Cortex of kidney (tissue), 1 donor: ENCODE measurements at places on chromosomes 2 and 18.

DNA sequence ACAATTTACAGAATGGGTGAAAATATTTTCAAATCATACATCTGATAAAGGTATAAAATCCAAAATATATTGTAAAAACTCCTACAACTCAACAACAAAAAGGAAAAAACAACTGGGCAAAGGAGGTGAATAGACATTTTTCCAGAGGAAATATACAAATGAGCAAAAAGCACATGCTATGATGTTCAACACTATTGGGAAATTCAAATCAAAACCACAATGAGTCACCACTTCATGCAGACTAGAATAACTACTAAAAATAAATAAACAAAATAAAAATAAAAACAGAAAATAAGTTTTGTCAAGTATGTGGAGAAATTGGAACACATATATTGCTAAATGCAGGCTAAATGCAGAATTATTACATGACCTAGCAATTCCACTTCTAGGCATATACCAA, 120.9 kb downstream of the FSIP2 start:
- no peak for DNase-seq

- DNase-seq = no peak
Measured at GRCh38 chr2:150485871-150486538, 1.5 kb downstream of the RND3 start.

- no peak for DNase-seq
Measured at GRCh38 chr2:74736589-74736988, 82.5 kb downstream of the SEMA4F start.

DNA sequence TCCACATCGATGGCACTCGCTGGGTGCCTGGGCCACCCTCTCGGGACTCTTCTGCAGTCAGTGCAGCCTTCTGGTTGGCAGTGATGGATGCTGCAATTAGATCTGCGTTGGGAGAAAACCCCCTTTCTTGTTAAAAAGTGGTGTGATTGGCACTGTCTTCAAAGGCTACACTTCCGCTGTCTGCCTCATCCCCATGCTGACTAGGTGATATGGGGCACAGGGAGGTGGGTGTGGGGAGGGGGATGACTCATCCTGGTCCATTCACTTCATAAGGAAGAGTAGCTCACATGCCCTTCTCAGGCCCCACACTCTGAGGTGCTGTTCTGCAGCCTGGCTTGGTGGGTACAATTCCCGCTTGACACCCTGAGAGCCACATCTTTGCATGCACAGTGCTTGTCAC, 77.4 kb downstream of the THNSL2 start:
- no peak for DNase-seq

DNA sequence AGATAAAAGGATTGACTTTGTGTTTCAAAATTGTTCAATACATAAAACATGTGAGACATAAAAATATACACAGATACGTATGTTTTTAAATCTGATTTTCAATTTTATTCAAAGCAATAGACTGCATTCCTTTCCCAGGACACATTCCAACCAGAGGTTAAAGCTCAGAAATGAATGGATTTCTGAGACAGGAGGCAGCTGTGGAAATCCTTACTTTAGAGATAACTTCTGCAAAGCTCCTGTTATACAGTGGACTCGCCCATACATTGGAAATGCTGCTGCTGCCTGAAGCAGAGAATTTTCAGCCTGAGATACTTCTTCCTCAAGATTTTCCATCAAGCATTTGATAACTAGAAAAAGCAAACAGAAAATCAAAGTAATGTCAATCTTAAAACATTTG, 43.8 kb downstream of the THADA start:
- no peak for DNase-seq

GRCh38 chr18:25517881-25518715, 166.1 kb upstream of the ZNF521 start:
- no peak for DNase-seq

GRCh38 chr2:30218814-30219213, 12.5 kb upstream of the LBH start:
- DNase-seq = no peak

GRCh38 chr2:24163601-24164000, 11.3 kb upstream of the FAM228A start:
- DNase-seq = no peak

DNA sequence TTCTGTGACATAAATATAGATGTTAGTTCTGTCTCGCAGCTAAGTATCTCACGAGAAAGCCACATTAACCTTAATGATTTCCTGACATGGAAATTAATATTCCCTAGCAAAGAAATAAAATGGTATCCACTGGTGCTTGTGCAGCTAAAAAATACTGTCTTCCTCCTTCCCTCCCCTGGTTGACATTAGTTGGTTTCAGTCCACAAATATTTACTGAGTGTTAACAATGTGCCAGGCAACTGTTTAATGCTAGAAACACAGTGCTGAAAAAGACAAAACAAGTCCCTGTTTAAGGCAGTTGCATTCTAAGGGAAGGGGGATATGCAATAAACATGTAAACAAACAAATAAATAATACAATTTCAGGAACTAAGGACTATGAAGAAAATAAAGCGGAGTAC, 44.2 kb upstream of the VPS54 start:
- no peak for DNase-seq

DNA sequence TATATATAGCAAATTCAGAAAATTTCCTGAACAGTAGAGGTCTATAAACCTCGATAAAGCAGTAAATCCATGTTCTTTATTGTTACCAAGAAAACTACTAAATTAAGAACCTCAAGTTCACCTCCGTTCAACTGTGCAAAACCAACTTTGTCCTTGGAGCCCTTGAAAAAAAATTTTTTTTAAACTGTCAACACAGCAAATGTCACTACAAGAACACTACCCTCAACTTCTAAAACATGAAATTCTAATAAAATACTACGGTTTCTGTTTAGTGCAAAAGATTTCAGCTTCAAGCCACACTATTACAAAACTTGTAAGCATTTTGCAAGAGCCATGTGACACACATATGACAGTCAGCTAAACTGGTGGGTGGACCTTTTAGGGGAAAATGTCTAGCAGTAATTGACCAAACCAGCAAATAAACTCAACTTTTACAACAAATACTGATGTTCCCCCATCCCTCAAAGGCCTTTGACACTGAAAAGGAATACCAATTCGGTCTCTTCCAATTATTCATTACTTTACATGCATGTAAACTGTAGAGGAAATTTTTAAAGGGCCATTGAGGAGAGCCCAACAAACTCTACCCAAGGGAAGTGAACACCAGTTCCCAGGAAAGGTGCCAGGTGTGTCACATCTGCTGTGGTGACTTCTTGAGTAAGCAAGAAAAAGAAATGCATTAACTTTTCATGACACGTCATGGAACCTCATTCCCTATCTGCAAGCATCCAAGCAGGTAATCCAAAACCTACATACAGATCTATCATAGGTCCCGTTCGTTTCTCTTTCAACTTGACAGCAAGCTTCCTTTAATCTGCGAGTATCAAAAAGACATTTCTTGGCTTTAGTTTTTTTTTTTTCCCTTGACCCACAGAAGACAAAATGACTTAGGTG, 1.4 kb downstream of the RAB1A start:
- DNase-seq = no peak

- no peak for DNase-seq
Measured at GRCh38 chr2:100011272-100011731, 131.1 kb downstream of the AFF3 start.

DNA sequence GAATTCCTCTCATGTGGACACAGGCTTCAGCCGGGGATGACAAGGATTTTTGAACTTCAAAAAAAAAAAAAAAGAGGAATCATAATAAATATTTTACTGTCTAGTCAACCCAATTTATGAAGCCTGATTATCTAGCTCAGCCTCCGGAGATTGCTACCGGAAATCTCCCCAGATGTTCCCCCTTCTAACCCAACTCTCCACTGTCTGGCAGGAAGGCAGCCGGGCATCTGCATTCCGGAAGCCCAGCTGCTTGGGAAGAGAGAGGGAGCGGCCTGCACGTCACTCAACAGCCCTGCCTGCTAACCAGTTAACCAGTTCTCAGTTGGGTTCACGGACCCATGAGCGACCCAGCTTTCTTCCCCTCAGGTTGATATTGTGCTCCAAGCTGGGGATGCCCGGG, 87.2 kb upstream of the POU3F3 start:
- no peak for DNase-seq

GRCh38 chr18:72444111-72444797, 99.9 kb downstream of the CBLN2 start:
- no peak for DNase-seq
